Dorsolateral prefrontal cortex (tissue), 122 donors: ENCODE measurements at places on chromosomes 1 and 21.

GRCh38 chr21:38401191-38401926 lies 96.9 kb downstream of the ERG start:
- DNase-seq = no peak

- DNase-seq = no peak
Measured at GRCh38 chr1:218030846-218031245, 254.2 kb upstream of the RRP15 start.

GRCh38 chr1:218369688-218370511 lies 24.8 kb downstream of the TGFB2 start:
- DNase-seq = no peak

DNA sequence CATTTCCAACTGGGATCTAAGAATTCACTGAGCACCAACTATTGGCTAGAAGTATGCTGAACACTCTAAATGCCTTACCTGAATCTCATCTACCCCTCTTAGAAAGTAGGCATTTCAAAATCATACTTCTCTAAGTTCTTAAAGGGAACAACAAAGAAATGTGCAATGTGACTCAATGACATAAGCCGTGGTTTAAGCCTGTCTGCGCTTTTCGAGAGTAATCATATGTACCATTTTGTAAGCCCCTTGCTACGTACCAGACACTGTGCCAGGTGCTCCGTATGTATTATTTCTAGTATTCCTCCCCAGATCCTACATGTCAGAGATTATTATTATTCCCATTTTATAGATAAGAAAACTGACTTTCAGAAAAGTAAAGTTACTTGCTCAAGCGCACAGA lies 454.2 kb downstream of the SETD4 start:
- no peak for DNase-seq

DNA sequence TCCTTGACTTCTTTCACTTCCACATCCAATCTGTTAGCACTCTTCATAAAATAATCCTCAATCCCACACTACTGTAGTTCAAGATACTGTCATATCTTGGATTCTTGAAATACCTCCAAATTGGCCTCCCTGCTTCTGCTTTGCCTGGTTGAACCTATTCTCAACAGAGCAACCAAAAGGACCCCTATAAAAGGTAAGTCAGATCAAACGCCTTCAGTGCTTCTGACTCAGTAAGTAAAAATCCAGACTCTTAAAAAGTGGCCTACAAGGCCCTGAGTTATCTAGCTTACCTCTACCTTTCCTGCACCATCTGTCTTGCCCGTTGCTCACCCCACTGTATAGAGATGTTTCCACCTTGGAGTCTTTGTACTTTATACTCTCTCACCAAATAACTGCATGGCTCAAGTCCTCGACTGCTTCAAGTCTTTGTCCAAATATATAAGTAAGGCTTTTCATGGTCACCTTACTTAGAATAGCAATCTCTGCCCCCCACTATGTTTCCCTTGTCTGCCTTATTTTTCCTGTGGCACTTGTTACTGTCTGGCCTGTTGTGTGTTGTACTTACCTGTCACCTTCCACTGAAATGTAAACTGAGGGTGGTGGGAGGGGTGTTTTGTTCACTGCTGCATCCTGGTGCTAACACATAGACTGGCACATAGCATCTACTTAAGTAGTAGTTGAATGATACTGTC lies 5.1 kb upstream of the PIGV start:
- DNase-seq = no peak

DNA sequence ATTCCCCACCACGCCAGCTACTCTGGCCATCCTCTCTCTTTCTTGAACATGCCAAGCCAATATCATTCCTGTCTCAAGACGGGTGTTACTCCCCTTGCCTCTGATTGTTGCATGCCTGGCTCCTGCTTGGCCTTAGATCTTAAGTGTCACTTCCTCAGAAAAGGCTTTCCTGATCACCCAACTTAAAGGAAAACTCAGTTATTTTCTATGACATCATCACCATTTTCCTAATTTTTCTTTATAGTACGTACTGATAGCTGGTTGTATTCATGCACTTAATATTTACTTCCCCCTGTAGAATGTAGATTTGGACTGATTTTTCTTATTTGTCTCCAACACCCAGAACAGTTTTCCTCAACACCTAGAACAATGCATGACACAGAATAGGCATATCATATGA lies 123.8 kb upstream of the TSPAN2 start:
- no peak for DNase-seq

- no peak for DNase-seq
Measured at GRCh38 chr1:193322211-193322610, 135.8 kb upstream of the B3GALT2 start.

GRCh38 chr1:59595774-59596173 lies 219.0 kb upstream of the HOOK1 start:
- no peak for DNase-seq
